ENCODE measurements at places on chromosomes 5 and 9. TPM values are rescaled to one million over a fixed set of nuclear protein-coding genes. Genes with fewer than 3 reads are reported as not detected.

PTPRD gene
- total RNA-seq = 0.43 TPM

CEP120 gene
- 9.3 TPM for total RNA-seq

TERT gene
- 2.6 TPM for total RNA-seq

ZFR gene
- 55.7 TPM for total RNA-seq

LCN10 gene
- not detected for total RNA-seq
